T-helper 1 cell (primary cell): ENCODE measurements at places on chromosomes 5 and 9.
A peak's percentile ranks its signal among the peaks of the same experiment; 100 is the strongest.

GRCh38 chr5:142886211-142886610 is 116.0 kb downstream of the ARHGAP26 start:
- DNase-seq: no peak

DNA sequence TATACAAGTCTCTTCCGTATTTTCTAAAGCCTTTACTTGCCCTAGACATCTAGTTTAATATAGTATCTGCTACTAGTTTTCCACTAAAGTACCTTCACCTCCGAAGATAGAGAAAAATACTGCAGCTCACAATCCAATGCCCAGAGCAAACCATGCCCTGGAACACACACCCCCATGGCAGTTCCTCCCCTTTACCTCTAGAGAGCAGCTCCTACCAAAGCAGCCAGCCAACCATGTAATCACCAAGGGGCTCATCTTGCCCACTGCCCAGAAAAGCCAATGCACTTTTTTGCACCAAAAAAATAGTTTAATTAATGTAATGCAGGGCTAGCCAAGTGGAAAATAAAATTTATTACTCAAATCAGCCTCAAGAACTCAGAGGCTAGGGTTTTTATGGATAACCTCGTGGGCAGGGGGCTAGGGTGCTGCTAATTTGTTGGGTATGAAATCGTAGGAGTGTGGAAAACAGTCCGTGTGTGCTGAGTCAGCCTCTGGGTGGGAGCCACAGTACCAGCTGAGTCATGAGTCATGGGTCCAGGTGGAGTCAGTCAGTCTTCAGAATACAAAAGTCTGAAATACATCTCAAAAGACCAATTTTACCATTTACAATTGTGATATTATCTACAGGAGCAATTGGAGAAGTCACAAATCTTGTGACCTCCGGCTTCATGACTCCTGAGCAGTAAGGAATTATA is 120.1 kb upstream of the ACO1 start:
- no peak for DNase-seq

DNA sequence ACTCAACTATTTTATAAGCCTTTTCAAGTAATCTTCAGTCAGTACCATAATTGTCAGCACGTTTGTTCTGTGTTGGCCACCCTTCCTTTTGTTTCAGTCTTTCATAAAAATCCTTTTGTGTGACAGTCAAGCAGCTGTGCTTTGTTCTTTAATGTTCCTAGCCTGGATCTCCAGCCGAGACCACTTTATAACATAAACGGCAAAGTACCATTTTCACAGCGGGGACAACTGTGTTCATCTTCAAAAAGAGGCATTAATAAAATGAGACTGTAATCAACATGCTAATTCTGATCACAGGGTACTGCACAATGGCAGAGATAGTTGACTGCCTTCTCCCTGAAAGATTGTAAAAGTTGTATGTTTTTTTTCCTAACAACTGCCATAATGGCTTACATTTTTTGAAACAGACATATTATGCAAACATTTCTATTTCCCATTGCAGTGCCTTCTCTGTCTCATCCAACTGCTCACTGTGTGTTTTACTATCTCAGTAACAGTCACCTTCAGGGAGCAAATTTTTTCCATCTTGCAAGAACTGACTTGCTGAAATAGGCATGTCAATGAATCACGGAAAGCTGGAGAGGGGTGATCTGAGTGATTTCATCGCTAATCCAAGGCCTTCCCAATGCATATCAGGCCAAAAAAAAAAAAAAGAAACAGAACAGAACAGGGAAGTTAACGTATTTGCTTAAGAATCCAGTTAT is 828.5 kb upstream of the DMAC1 start:
- DNase-seq: no peak

GRCh38 chr5:72189146-72189545 is 81.9 kb downstream of the MAP1B start:
- DNase-seq: no peak

GRCh38 chr9:87950765-87951488 is 23.4 kb downstream of the CDK20 start:
- no peak for DNase-seq

DNA sequence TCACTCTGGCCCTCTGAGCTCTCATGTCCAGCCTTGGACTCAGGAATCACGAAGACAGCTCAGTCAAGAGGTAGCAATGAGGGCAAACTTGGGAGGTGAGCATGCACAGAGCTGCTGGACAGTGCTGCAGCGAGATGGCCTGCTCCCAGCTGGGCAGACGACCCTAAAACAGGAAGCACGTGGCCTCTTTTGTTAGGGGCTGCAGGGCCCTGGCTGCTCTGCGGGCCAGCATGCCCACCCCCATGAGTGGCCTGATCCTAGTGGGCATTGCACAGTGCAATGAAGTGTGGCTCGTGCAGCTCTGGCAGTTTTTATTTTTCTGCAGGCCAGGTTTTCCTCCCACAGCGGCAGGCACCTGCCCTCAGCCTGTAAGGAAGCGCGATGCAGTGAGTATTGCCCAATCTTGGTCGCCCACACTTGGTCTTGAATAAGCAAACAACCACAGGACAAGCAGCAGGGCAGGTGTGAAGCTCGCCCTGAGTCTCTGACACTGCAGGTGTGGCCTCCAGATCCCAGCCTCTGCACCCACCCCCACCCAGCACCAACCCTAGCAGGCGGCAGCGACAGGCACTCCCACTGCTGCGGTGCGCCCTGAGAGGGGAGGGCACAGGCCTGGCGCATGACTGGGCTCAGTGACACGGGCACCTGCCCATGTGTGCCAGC is 60.8 kb downstream of the SEMA4D start:
- DNase-seq: peak; percentile 39

DNA sequence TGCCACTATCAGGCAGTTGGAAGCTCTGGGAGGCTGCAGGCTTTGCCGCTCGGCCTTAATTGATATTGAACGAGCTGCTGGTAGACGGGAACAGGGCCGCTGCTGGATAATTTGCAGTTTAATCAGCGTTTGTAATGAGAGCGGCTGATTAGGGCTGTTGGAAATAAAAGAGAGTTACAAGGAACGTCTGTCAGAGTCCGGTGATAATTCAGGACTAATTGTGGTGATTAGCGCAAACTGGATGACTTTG is 68.2 kb upstream of the TBCA start:
- no peak for DNase-seq

GRCh38 chr5:172530878-172531703 is 76.8 kb upstream of the SH3PXD2B start:
- no peak for DNase-seq

- no peak for DNase-seq
Measured at GRCh38 chr9:125690679-125691078, 16.3 kb downstream of the MAPKAP1 start.

DNA sequence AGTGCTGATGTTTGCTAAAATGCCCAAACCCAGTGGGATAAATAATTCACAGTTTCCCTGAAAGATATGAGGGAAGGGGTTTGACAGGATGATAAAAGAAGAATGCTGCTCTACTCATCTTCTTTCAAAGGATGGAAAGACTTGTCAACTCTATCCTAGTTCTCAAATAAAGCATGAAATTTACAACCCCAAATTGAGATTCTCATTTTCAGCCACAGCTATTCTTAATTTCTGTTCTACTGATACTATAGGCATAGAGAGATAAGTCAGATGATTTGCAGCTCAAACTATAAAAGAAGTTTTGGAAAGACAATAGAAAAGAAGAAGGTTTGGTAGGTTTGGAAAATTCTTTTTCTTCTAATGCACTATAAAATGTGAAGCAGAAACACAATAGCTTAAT is 542.6 kb downstream of the CSNK1G3 start:
- no peak for DNase-seq

- DNase-seq: peak; percentile 77
Measured at GRCh38 chr5:180090098-180090768, 18.7 kb upstream of the RNF130 start.

DNA sequence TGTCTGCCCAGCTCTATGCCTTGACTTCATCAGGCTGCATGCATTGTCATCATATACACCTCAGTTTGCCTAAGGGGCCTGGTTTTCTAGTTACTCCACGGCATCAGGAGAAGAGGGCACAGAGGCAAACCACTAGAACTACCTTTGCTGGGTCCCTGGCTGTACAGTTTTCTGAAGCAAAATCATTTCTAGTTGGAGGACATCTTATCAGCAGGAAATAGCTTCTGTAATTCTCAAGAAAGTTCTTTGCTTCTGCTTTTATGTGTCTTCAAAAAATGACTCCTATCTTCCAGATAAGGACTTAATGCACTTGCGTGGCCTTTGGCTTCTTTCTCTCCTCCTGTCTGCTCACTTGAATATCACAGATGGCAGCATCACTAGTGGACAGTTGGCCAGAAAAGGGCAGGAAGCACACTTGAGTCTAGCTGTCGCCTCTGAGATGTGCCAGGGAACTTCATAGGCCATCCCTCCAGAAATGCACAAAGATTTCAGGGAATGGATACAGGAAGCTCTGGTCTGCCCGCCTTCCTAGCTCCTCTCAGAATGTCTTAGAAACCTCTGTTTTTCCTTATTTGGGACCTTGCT is 22.4 kb upstream of the LTC4S start:
- no peak for DNase-seq

- no peak for DNase-seq
Measured at GRCh38 chr9:116635908-116636307, 51.2 kb upstream of the TRIM32 start.

- DNase-seq: no peak
Measured at GRCh38 chr9:119768266-119768665, 399.0 kb upstream of the BRINP1 start.

- no peak for DNase-seq
Measured at GRCh38 chr9:133728856-133729616, 9.1 kb downstream of the SARDH start.

- DNase-seq: no peak
Measured at GRCh38 chr9:4475301-4475700, 15.0 kb upstream of the SLC1A1 start.

DNA sequence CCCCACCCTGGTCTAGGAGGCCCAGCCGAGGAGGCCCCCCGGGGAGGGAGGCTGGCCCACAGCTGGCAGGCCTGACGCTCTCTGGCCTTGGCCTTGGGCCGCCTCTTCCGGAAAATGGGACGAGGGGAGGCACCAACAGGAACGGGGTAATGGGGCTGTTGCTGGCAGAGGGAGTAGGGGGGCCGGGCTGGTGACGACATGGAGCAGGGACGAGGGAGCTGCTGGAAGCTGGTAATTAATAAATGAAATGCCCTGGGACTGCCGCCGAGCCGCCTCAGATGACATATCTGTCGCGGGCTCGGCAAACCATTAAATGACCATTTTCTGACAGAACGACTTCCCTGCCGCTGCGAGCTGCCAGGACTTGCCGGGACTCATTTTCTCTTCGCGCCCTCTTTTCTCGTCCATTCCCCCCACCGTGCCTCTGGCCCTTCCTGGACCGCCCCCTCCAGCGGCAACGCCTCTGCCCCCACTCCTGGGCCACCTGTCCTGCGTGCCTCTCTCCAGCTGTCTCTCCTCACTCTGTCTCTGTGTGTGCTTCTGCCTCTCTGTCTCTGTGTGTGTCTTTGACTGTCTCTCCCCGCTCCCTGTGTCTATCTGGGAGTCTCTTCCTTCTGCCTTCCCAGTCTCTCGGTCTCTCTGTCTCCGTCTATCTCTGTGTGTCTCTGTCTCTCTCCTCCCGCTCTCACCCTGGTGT is 215.7 kb downstream of the PAX5 start:
- no peak for DNase-seq

GRCh38 chr9:98362624-98363252 is 107.3 kb upstream of the TBC1D2 start:
- no peak for DNase-seq
